ENCODE measurements at places on chromosomes 2 and 18. TPM values are rescaled to one million over a fixed set of nuclear protein-coding genes. Genes with fewer than 3 reads are reported as not detected.

- DNase-seq: no peak
These were observed 25.1 kb upstream of the AAK1 start for GRCh38 chr2:69668598-69668997.

DNA sequence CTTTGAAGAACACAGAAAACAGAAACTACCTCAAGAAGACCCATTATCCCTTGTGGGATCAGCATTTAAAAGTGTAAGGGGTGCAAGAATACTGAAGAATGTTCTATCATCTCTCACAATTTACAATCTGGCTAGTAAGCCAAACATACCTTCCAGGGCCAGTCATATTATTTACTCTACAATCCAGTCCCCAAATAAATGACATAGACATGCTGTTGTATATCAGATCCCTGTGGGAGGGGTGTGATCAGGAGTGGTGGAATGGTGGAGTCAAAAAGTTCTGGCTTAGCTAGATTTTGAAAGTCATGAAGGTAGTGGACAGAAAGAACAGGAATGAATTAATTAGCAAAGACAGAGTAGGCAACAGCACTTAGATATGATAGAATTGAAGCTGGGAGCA, 1.8 kb upstream of the ITPRID2 start:
- no peak for DNase-seq

DNA sequence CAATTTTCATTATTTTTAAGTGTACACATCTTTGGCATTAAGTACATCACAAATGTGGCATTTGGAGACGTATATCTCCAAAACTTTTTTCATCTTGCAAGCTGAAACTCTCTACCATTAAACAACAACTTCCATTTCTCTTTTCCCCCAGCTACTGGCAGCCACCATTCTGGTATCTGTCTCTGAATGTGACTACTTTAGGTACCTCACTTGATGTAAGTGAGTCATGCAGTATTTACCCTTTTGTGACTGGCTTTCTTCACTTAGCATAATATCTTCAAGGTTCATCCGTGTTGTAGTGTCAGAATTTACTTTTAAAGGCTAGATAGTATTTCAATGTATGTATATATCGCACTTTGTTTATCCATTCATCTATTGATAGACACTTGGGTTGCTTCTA, 17.0 kb downstream of the BABAM2 start:
- no peak for DNase-seq

DNA sequence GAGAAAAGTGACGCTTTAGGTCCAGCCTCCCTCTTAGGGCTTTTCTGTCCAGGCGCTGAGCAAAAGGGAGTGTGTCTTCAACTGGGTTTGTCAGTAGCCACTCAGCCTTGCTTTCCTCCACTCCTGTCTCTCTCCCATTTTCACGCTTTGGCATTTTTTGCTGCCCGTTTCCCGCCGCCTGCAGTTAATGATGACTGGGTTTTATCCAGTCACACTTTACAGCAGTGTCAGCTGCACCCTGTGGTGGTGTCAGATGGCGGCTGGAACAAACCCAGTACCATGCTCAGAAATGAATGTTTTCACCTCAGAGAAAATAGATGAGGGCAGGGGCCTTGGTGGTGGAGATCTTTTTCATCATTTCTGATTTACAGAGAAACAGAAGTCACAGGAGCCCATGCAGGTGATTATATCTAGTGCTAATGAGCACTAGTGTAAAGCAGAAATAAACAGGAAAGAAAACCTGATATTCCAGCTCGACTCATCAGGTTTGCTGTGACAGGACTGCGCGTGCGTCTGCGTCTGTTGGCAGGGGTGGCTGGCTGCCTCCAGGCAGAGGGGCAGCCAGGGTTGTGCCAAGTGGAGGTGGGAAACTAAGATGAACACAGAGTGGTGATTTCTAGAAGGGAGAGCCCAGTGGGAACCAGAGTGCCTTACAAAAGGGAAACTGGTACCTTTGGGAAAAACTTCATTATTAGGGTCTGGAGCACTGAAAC, 139.9 kb downstream of the TANC1 start:
- no peak for DNase-seq

- no peak for DNase-seq
These were observed 182.2 kb upstream of the ATP5MC3 start for GRCh38 chr2:175363699-175364098.

GRCh38 chr18:11025671-11026070, 123.7 kb downstream of the PIEZO2 start:
- DNase-seq: no peak

- no peak for DNase-seq
These were observed 147.1 kb downstream of the PHLPP1 start for GRCh38 chr18:62862466-62862865.

- DNase-seq: no peak
These were observed 552.3 kb downstream of the KCNJ3 start for GRCh38 chr2:155250800-155251199.

DNA sequence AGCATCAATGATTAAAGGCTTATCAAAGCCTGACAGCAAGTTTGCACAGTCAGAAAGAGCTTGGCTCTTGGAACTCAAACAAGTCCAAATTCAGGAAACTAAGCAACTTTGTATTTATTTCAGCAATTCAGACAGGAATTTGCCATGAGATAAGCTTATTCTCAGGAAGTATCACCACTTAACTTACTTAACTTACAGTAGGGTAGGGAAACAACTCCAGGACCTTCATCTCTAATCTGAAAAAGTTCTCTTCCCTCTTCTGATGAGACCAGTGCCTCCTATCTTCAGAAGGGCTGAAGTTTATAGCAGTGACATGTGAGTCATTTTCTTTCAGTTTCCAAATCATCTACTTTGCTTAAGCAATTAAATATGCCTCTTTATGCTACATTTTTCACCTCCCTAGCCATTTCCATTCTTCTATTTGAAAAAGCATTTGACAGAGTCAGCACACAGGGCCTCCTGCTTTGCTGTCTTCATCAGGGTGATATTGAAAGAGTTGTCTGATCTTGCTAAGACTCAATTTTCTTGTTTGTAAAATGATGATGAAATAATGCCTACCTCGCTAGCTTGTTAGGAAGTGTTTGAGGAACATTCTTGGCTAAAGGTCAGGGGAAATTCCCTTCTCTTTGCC, 389.5 kb downstream of the RND3 start:
- no peak for DNase-seq

DNA sequence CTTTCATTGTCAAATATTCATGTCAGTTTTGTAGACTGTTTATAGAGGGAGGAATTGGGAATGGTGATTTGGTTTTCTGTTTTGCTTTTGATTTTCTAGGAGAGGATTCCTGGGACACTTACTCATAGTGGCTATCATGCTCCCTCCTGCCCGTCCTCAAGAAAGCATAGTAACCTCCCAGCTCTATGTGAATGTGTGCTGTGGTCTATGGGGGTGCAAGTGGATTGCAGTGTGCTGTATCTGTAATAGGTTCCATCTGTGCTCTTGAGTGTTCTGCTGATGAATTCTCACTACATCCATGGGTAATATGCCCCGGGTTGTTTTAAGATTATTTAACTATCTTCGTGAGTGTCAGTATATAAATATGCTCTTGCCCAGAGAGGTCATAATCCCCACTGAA, 811.3 kb downstream of the CNTNAP5 start:
- DNase-seq: no peak

GRCh38 chr2:100589527-100589926, 26.7 kb downstream of the PDCL3 start:
- DNase-seq: no peak

GRCh38 chr2:173664513-173664910, 300.7 kb downstream of the SP3 start:
- no peak for DNase-seq

- no peak for DNase-seq
These were observed 13.9 kb downstream of the PCARE start for GRCh38 chr2:29060441-29060840.

Gene UGT1A7
- total RNA-seq: not detected

Gene NDC80
- 0.63 TPM for total RNA-seq

Gene KCNIP3
- total RNA-seq: 39.1 TPM

Gene SERPINB3
- not detected for total RNA-seq
